ENCODE measurements at places on chromosomes 11 and 22.

DNA sequence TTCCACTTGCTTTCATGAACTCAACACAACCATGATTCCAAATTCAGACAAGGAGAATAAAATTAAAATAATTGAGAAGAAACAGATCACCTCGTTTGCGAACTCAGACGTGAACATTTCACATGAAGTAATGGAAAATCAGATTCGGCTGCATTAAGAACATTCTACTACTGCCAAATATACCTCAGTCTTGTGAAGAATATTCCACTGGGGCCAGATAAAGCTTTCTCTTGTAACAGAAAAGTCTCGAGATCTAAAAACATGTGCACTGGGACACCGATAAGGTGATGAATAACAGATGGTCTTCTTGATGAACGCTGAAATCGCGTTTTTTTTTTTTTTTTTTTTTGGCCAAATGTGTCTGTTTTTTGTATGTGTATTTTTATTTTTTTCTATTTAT is 761.1 kb downstream of the BRD1 start:
- H3K4me1 ChIP-seq = no peaks in the 10 kb centered on the region
- no peak overlapping the region for H3K27ac ChIP-seq
- H3K27me3 ChIP-seq = no peaks in the 10 kb centered on the region

DNA sequence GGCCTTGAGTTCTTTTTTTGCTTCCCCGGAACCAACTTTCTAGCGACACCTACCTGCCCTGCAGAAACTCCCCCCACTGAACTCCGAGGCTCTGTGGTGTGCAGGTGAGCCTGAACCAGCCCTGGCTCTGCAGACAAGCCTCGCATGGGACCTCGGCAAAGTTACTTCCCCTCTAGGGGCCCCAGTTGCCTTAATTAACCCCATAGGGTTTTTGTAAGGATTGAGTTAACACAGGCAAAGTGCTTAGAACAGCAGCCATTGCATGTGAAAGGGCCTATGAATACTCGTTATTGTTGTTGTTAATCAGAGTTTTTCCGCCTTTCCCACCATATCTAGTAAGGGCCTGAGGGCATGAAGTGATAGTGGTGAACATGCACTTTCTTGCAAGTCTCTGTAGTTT is 12.6 kb upstream of the SYT13 start:
- H3K4me3 ChIP-seq = no peak overlapping the region
- H3K4me1 ChIP-seq = no peaks in the 10 kb centered on the region
- H3K36me3 ChIP-seq = no peaks in the 10 kb centered on the region
- no peak for DNase-seq
- H3K27me3 ChIP-seq = peaks cover 4% of the 10 kb centered on the region

DNA sequence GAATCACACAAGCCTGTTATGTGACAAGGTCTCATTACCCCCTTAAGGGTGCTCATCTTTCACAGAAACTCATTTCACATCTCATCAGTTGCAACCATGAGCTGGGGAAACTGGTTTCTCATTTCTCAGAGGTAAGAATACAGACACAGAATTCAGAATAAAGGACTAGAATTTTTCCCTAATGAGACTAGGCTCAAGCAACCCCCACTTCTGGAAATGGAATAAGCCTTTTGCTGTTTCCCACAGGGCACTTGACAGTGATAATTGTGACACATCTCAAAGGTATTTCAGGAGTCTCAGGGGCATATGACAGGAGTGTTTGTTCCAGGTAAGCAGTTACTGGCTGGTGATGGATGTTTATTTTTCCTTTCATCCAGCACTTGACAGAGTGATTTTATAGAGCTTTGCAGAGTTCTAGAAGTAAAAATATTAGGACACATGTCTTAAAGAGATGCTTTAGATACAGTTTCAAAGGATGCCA is 112.9 kb upstream of the DDI1 start:
- no peaks in the 10 kb centered on the region for H3K27me3 ChIP-seq
- no peak overlapping the region for H3K4me3 ChIP-seq
- H3K27ac ChIP-seq = no peak overlapping the region
- H3K36me3 ChIP-seq = no peaks in the 10 kb centered on the region
- no peaks in the 10 kb centered on the region for H3K4me1 ChIP-seq

DNA sequence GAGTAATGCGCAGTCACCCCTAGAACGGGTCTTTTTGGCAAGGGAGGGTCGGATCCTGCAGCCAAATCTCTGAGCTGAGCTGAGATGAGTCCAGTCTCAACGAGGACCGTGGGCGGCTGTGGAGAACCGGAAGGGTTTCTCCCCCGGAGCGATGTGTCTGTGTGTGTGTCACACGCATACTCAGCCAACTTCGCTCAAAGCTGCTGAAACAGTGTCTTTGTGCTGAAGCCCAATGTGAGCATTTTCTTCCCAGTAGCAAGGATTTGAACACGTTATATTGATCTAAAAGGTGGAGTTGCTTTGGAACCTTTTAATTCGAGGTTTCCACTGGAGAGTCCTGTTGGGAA is 1.4 kb upstream of the CELSR1 start:
- peaks cover 6% of the 10 kb centered on the region for H3K27me3 ChIP-seq
- no peak overlapping the region for H3K4me3 ChIP-seq
- no peak for DNase-seq
- no peaks in the 10 kb centered on the region for H3K36me3 ChIP-seq

- no peaks in the 10 kb centered on the region for H3K4me1 ChIP-seq
- H3K27ac ChIP-seq = no peak overlapping the region
- H3K27me3 ChIP-seq = no peaks in the 10 kb centered on the region
- no peaks in the 10 kb centered on the region for H3K36me3 ChIP-seq
- no peak overlapping the region for H3K4me3 ChIP-seq
- no peak for DNase-seq
Measured at GRCh38 chr11:134822897-134823296, 410.9 kb upstream of the B3GAT1 start.

DNA sequence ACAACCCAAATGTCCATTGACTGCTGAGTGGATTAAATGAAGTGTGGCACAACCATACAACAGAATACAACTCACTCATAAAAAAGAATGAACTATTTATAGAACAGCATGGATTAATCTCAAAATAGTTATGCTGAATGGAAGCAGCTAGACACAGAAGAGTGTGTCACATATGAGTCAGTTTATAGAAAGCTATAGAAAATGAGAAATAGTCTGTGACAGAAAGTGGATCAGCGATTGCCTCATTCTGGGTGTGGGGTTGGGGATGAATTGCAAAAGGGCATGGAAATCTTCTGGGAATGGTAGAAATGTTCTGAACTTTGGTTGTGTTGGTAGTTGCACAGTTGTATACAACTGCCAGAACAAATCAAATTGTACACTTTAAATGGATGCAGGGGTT is 37.4 kb downstream of the PRR5L start:
- no peak overlapping the region for H3K27ac ChIP-seq
- H3K4me1 ChIP-seq = no peaks in the 10 kb centered on the region
- no peaks in the 10 kb centered on the region for H3K36me3 ChIP-seq
- no peak for DNase-seq
